ENCODE measurements at places on chromosomes 6 and 20.

DNA sequence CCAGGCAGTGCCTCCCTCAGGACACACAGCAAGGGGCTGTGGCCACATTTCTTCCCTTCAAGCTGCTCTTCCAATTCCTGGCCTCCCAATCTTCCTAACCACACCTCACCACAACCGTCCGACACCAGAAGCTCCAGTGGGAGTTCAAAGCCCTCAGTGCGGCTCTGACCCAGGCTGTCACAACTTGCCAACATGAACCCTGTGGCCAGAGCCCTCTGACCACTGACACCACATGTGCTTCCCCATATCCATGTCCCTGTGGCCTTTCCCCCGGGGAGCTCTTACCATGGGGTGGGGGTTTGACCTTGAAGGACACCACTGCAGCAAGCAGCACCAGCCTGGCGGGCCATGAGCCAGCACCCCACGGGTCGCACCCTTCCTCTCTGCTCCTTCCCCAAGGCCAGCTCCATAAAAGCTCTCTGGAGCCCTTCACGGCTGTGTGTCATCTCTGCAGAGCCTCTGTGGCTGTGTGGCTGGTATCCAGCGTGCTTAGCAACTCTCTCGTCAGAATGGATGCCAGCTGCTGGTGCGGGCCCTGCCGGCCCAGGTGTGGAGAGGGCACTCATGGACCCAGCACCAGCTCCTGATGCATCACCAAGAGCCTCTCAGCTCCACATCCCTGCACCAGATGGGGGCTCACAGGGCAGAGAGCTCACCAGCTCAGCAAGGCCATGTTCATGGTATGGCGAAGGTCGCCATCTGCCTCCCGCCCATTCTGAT, 106.1 kb downstream of the PSMB1 start:
- no peak for DNase-seq

- DNase-seq, result no peak
Measured at GRCh38 chr6:143406673-143407072, 43.8 kb downstream of the ADAT2 start.

- no peak for DNase-seq
Measured at GRCh38 chr20:32248043-32248442, 29.4 kb upstream of the KIF3B start.

- DNase-seq, result no peak
Measured at GRCh38 chr6:134482593-134483270, 164.8 kb upstream of the SGK1 start.

DNA sequence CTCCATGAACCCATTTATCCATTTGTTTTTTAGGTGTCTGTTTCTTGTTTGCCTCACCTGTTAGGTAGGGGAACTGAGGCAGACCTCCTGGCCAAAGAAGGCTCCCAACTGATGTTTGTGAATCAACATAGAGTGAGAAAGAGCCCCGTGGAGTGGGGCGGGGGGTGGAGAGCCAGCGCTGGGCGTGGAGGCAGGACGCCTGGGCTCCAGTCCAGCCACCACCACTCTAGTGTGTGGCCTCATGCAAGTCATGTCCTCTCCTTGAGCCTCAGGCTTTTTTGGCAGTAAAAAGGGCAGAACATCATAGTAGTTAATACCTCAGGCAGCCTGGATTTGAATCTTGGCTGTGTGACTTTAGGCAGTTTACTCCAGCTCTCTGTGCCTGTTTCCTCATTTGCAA, 42.2 kb upstream of the SCRT2 start:
- DNase-seq, result no peak

- no peak for DNase-seq
Measured at GRCh38 chr20:51022803-51023616, at the start of gene KCNG1. KCNG1 (minus strand) TSS chr20:51023107; CDS start chr20:51010338, 12,769 bp downstream.

DNA sequence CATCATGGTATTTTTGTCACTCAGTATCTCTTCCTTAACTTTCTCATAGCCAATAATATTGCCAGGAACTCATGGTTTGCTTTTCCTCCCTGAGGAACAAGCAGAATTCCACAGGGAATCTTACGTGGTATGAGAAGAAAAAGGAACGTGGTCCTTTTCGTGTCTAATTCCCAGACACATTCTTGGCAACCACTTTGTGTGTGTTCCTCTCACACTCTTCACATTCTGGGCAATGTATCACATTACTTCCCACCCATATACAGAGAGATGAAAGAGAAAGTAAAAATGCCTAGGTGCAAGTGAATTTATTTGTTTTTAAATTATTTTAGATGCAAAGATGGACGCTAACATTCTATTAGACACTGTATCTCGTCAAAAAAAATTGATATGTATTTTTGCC, 102.7 kb downstream of the PTPRK start:
- no peak for DNase-seq

GRCh38 chr20:19508449-19508848, 249.6 kb upstream of the RIN2 start:
- no peak for DNase-seq

DNA sequence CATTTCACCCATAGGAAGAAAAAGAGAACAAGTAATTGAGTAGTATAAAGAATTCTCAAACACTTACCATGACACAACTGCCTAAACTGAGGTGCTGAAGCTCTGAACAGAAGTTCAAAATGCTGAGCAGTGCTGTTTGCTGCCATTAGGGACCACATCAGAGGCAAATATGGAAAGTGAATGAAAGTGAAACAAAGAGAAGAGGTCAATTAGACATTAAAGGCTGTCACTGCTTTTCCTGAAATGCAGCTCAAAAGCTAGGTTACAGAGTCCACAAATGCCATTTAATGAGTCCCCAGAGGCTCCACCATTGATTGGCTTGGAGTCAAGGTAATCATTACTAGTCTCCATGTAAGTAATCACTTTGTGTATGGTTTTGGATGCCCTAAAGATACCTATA, 46.1 kb downstream of the POU3F2 start:
- DNase-seq, result peak; percentile 10

DNA sequence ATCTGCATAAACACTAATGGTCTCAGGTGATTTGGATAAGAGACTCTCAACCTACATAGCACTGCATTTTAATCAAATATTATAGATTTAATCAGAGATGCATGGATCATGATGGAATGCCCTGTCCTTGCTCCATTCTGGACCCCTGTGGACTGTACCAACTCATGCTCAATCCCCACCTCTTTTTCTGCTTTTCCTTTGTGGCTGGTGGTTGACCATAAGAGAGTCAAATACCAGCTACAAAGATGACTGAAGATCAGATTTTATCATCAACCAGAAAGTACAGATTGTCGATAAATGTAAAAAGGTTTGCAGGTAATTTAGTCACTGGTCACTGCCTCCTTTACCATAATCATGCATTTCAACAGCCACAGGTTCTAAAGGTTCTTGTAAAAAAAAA, 116.2 kb downstream of the ME1 start:
- no peak for DNase-seq

DNA sequence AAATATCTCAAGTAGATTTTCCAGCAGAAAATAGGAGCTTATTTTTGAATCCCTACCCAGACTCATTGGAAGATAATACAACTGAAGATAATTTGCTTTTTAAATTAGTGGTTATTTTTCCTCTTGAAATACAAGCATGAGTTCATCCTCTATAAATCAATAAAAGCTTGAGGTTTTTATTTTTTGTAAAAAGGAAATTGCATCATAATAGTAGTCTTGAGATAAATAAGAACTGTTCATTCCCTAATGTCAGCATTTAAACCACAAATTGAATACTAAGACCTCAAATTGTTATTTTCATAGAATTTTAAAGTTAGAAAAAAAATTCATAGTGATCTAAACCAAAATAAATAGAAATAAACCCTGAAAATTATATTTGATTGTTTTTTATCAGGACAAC, 719.1 kb downstream of the CD109 start:
- DNase-seq, result no peak

DNA sequence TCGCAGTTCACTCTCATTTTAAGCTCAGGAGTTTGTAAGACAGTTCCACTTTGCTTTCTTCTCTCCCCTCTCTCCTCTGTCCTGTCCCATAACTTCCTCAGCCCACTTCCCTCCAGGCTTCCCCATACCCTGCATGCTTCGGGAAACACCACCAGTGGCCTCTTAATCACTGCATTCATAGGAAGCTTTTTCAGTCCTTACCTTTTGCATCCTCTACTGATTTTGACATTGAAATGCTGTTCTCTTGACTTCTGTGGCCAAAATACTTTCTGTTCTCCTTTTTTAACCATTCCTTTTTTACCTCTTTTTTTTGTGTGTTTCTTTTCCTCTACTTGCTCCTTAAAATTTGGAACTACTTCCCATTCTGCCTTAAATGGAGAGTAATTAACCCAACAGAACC, 69.7 kb downstream of the HIVEP1 start:
- DNase-seq, result no peak

- peak; percentile 86 for DNase-seq
Measured at GRCh38 chr20:20463933-20464374, 96.0 kb downstream of the INSM1 start.

DNA sequence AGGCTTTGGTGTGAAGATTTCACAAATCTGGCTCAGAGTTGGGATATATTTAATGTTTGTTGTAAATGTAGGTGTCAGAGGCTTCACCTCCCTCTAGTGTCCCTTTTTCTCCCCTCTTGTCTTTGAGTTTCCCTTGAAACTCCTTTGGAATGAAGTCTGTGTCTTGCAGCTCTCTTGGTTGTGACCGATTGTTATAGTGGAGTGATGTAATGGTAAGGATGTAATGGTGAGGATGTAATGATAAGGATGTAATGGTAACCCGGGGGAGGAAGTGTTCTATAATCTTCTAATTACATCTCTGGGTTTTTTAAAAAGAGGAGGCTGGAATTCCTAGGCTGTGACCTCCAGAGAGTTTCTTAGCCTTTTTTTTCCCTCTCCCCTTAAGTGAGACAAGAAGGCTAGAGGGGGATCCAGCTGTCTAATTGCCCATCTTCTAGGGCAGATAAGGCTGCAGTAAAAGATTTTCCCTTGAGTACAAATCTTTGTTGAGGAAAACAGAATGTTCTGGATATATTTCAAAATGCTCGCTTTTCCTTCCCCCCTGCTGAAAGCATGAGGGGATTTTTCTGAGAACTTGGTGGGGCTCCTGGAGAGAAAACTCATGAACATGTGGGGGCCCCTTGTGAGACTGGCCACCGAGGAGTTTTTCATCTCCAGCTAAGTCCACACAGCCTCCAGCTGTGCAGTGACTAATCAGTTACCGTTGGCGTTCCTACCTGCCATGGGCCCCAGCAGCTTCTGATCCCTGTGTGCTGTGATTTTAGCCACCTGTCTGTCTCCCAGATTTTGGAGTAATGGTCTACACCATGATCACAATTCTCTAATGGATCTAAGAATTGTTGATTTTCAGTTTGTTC, 156.7 kb upstream of the PMEPA1 start:
- no peak for DNase-seq

- DNase-seq, result no peak
Measured at GRCh38 chr6:87623248-87623647, 33.3 kb downstream of the ORC3 start.

GRCh38 chr6:27303613-27304272, 8.3 kb downstream of the POM121L2 start:
- no peak for DNase-seq

- no peak for DNase-seq
Measured at GRCh38 chr6:81937296-81937937, 184.9 kb upstream of the TENT5A start.

GRCh38 chr6:23272536-23272935, 703.2 kb downstream of the HDGFL1 start:
- DNase-seq, result no peak

DNA sequence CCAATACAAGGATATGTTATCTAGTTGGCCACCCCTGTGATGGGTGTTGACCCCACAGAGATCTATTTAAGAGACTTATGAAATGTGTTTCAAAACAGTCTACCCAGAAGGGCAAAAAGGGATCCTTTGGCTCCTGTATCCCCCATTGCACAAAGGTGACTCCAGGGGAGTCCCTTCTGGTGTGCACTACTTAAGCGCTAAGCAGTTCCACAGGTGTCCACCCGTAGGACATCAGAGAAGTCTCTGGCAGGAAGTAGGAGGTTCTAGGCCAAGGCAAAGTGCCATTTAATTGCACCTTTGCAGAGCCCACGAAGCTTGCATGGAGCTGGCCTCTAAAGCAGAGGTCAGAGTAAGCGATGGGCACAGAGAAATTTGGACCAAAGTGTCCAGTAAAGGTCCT, 147.7 kb downstream of the MRPL14 start:
- DNase-seq, result no peak

GRCh38 chr6:76768556-76768955, 694.7 kb downstream of the HTR1B start:
- DNase-seq, result no peak

All from NAMALWA (cell line).